NCI-H187 treated with DMSO at 0.1 percent for 48 hours (cell line): ENCODE measurements at places on chromosomes 6 and 20.

- DNase-seq: no peak
Observed at GRCh38 chr6:112257178-112257855, 3.0 kb upstream of the LAMA4 start.

- no peak for DNase-seq
Observed at GRCh38 chr6:13011612-13012146, 295.1 kb downstream of the PHACTR1 start.

DNA sequence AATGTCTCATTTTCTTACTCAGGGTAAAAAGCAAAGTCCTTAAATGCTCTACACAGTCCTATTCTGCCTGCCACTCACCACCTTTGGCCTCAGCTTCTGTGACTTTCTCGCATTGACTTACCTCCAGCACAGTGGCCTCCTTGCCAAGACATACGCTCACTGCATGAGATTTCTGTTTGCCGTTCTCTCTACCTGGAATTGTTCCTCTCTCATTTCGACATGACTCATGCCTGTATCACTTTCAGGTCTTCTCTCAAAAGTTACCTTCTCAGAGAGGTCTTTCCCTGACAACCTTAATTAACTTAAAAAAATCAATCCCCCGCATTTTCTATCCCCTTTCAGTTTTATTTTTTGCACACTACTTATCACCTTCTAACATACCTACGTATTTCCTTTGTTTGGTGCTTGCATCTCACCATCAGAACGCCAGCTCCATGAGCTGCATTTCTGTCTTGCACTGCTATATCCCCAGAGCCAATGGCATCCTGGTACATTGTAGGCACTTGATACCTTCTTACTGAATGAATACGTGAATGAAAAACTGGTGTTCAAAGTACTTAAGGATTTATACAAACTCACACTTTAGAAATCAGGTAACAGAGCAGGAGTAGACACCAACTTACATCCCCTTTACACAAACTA lies 24.5 kb downstream of the TENT5A start:
- no peak for DNase-seq

DNA sequence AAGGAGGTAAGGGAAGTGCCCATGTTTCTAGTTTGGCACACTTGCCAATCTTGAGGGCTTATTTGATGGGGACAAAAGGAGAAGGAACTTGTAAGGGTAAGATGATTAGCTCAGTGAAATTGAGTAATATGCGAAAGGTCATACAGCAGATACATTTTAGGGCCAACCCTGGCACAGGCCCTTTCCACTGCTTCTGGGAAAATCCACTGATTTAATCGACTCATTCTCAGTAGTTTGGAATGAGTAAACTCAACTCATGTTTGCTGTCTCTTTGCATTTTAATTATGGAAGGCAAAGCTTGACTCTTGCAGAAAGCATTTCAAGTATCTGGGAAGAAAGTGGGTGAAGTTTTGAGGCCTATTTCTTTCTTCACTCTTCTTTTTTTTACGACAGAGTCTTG lies 20.0 kb downstream of the PHF20 start:
- DNase-seq: no peak

GRCh38 chr6:74742793-74743508 lies 462.9 kb downstream of the COL12A1 start:
- DNase-seq: no peak

GRCh38 chr6:100920028-100920605 lies 39.0 kb upstream of the ASCC3 start:
- no peak for DNase-seq

- DNase-seq: peak; percentile 31
Observed at GRCh38 chr6:123118811-123119210, 122.8 kb downstream of the CLVS2 start.
